NCI-H526 (cell line): ENCODE measurements at places on chromosomes 3 and 15.

DNA sequence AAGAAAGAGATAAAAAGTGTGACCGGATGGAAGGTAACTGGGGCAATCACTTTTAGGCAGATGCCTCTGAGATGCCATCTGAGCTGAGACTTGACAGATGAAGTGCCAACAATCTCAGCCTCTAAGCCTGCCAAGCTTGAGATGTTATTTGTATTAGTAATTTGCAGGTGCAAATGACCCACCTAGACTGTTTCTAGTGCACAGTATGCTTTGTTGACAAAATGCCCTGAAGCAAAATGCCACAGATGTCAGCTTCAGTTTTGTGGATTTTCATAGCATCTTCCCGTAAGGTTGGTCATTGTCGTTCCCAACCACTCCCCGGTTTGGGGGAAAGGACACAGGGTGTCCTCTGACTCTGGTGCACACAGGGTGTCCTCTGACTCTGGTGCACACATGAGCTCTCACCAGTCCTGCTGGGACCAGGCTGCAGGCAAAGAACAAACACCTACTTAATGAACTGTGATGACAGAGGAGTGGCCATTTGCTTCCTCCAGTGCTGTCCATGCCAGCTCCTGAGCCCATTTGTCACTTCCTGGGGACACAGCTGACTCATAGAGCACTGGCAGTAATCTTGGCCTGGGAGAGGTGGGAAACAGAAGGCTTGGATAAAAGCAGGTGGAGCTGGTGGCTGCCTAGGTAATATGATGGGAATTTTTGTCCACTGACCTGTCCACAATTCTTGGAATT, 16.7 kb upstream of the PPP1R2 start:
- DNase-seq = no peak

DNA sequence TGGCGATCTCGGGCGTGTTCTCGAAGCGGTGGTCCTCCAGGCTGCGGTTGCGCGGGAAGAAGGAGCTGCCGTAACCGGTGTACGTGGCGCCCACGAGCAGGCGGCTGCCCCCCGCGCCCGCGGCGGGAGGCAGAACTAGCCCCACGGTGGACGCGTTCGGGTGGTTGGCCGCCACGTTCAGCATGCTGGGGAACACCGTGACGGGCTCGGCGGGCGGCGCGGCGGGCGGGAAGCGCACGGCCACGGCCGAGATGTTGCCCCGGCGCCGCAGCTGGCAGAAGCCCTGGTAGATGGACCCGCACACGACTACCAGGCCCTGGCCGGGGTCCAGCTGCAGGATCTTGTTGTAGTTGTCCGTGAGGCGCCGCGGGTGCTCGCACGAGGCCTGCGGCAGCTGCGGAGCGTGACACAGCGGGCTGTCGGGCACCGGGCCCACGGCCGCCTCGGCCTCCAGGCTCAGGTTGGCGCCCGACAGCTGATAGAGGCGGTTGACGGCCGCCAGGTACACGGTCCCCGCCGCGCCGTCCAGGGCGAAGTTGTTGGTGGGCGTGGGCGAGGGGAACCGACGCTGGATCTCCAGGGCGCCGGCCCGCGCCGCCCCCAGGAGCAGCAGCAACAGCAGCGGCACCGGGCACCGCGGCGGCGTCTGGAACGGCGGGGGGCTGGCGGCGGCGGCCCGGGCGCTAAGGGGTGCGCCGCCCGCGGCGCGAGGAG, 397 bp downstream of the PLXND1 start:
- peak; percentile 53 for DNase-seq

DNA sequence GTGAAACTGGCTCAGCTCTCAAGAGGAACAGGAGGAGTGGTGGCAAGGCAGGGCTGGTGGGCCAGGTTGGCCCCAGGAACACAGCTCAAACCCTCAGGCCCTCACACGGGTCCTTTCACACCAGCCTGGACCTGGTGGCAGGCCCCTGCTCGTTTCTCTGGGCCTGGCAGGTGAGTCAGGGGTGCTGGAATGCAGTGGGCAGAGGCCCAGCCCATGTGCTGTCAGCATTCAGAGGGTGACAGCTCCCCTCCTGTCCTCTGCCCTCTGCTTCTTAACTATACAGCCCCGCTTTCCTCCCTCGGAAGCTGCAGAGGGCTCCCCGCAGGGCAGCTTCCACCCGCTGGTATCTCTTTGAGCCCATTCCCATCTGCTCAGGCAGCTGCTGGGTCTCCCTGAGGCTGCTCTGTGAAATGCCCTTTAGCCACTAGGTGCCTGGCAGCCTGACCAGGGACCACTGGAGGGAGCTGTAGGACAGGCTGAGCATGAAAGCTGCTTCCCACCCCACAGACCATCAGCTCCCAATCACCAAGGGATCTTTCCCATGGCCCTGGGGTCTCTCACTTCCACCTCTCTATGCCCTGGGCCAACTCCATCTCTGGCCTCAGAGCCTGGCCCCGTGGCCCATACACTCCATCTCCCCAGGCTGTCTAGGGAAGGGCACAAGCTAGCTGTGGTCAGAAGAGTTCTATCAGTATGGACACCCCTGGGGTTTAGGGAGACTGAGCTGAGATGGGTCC, 24.8 kb downstream of the SHF start:
- peak; percentile 85 for DNase-seq

DNA sequence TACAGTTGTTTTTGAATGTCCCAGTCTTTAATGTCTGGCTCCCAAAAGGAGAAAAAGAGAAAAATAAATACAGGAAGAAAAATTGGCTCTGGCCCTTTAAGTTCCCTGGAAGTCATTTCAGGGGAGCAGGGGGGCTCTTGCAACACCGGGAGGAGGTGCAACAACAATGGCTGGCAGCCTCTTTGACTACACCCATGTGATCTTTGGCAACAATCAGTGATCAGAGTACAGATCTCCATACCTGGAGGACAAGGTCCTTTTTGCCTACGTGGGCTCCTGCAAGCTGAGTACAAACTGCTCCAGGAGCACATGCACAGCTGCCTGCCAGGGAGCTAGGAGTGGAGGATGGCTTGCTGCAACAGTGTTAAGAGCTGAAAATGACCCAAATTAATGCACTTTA, 63.9 kb downstream of the GLCE start:
- DNase-seq = peak; percentile 16

DNA sequence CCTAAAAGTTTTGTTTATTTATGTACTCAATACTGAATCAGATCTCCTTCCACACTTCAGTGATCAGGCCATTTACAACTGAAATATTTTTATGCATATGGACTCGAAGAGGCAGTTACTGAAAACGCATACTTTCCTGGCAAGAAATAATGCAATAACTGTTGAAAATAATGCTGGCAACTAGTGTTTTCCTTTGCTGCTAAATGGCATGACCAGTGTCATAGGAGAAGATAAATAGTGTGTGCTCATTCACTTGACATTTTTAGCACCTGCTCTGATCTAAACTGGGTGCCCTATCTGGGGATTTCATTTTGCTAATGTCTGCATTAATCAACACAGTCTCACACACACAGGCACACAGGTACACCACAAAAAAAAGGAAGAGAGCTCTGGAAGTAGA, 695.2 kb downstream of the TUSC7 start:
- peak; percentile 11 for DNase-seq

GRCh38 chr3:115523458-115523857, 99.9 kb upstream of the GAP43 start:
- DNase-seq = no peak

GRCh38 chr15:38112406-38112805, 140.2 kb upstream of the SPRED1 start:
- no peak for DNase-seq

DNA sequence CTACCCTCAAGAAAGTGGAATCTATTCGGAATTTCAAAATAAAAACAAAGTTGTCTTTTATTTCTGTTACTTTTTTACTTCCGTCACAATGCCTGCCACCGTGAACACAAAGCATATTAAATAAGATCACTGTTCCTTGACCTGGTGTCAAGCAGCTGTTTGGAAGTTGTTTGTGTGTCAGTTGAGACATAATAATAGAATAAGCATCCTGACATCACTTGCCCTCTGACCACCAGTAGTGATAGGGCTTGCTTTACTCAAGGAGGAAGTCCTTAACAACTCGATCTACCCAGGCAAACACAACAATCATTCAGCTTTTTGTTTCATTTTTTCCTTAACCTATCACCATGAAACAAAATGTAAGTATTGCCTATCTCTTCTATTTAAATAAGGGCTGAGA, 454.4 kb upstream of the RASGRP1 start:
- DNase-seq = no peak

GRCh38 chr3:36868614-36869436, 76.0 kb downstream of the TRANK1 start:
- peak; percentile 59 for DNase-seq

GRCh38 chr3:186152889-186153292, 44.0 kb upstream of the ETV5 start:
- DNase-seq = no peak

DNA sequence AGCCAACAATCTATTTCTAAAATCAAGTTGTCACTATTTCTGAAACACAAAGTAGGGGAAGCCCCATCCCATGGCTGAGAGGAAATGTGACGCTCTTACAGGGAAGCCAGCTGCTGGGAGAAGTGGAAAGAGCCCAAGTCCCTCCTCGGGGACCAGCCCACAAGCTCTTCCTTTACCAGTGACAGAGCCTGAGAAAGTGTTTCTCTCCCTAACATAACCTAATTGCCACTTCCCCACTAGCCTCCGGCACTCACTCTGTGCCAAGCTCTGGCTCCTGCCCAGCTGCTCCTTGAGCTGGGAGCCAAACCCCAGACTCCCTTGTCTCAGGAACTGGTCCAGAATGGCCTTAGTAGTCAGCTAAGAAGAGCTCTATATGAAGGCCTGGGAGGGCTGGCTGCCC, 42.9 kb downstream of the TNFAIP8L3 start:
- no peak for DNase-seq

DNA sequence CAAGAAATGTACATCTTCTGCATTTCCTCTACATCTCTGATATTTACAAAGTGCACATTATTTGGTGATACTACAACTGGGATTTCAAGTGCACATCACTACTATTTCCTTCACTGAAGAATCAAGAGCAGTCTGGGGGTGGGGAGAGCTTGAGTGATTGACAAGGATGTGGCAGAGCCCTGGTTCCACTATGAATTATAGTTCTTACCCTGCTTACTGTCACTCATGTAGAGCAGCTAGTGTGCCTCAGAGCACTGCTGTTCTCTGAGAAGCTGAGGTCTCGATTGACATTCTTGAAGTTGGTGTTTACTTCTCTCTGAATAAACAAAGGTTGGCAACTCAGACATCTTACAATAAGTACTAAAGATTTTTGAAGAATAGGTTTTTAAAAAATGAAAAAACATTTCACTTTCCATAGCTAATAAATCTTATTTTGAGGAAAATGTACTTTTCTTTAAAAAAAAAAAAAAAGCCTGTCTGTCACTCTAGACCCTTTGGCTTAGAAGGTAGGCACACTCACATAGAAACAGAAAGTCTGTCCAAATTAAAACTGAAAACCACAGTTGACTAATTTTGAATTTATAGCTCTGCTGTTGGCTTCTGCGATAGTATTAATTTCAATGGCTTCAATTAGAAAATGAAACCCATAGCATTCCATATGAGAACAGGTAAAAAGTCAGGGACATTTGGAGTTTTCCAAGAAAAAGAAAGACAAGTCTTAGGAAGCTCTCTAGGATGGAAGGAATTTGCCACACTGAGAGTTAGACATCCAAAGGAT, 5.6 kb downstream of the GREM1 start:
- no peak for DNase-seq

DNA sequence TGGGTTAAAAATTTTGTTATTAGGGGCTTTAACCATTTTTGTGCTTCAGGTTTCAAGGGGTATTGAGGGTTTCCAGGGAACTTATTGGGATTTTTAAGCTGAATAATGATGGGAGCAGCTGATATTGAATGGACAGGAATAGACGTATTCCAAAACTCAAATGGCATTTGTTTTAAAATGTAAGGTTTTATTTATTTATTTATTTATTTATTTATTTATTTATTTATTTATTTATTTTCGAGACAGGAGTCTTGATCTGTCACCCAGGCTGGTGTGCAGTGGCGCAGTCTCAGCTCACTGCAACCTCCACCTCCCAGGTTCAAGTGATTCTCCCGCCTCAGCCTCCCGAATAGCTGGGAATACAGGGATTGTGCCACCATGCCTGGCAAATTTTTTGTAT, 22.2 kb upstream of the SENP7 start:
- no peak for DNase-seq

- DNase-seq = no peak
Observed at GRCh38 chr3:110384601-110385000, 687.0 kb upstream of the NECTIN3 start.

DNA sequence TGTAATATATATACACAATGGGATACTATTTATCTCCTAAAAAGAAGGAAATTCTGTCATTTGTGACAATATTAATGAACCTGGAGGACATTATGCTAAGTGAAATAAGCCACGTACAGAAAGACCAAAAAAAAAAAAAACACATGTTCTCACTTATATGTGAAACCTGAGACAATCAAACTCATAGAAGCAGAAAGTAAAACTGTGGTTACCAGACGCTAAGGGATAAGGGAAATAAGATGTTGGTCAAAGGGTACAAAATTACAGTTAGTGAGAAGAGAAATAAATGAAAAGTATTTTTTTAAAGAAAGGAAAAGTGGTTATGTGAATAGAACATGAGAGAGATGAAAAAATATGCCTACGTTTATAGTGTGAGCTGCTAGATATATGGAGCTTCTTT, 101.1 kb downstream of the CPNE4 start:
- DNase-seq = no peak

DNA sequence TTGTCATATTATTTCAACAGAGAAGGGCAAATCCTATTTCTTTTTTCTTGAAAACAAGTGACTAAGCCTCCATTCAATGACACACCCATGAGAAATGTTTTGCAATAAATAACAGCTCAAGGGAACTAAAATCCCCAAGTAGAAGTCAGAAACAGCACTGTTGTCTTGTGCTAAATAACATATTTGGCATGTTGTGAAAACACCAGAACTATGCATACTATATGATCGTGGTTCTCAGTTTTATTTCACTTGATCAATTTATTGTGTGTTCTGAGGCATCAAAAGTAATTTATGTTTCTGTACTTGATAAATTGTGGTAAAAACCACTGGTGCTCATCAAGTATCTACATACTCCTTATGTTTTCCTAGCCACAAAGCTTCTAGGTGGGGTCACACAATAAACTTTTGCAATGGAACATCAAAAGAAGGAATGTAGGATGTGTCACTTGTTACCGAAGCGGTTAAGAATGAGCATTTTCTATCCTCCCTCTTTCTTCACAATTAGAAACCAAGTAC, 691.7 kb upstream of the CBLB start:
- DNase-seq = no peak

DNA sequence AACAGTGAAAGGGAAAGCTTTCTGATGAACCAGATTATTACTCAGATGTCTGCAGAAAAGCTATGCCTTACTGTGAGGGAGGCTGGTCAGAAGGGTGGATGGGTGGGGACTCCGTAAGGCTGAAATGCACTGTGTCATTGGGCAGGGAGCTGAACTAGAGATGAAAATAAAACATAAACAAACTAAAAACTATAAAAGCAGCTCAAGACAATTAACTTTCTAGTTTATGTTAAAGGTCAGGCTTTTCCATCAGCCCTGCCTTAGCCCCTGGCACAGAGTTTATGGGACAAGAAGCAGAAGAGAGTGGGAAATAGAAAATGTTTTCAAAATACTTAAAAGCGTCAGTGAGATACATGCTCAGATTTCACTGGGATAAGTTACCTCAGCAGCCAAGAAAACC, 310.0 kb upstream of the UBE2E2 start:
- no peak for DNase-seq

- no peak for DNase-seq
Observed at GRCh38 chr3:135558906-135559305, 406.6 kb upstream of the PPP2R3A start.

- no peak for DNase-seq
Observed at GRCh38 chr3:150868282-150868681, 37.0 kb downstream of the MINDY4B start.

- DNase-seq = no peak
Observed at GRCh38 chr3:101992863-101993262, 143.5 kb downstream of the NFKBIZ start.
